ENCODE measurements at places on chromosomes 7 and 10. TPM values are rescaled to one million over a fixed set of nuclear protein-coding genes. Genes with fewer than 3 reads are reported as not detected.
A peak's percentile ranks its signal among the peaks of the same experiment; 100 is the strongest.

The SMKR1 gene
- 2.3 TPM for total RNA-seq

The DAGLB gene
- total RNA-seq = 22.2 TPM

The MYH16 gene
- not detected for total RNA-seq

The ZNF716 gene
- total RNA-seq = not detected

GRCh38 chr10:92699518-92700381, 10.0 kb downstream of the HHEX start:
- peak; percentile 59 for DNase-seq
- peaks cover 80% of the 10 kb centered on the region for H3K27me3 ChIP-seq
- H3K36me3 ChIP-seq = no peaks in the 10 kb centered on the region
- H3K4me1 ChIP-seq = peaks cover 23% of the 10 kb centered on the region
- no peak overlapping the region for H3K27ac ChIP-seq

GRCh38 chr7:157874870-157875229, 538.0 kb downstream of the DNAJB6 start:
- no peaks in the 10 kb centered on the region for H3K36me3 ChIP-seq
- DNase-seq = no peak
- peak overlapping the region; percentile 12 for H3K4me3 ChIP-seq
- H3K27me3 ChIP-seq = no peaks in the 10 kb centered on the region

GRCh38 chr10:74165530-74165901, 14.5 kb downstream of the ADK start:
- H3K4me3 ChIP-seq = no peak overlapping the region
- peaks cover 17% of the 10 kb centered on the region for H3K4me1 ChIP-seq
- H3K36me3 ChIP-seq = peaks cover 4% of the 10 kb centered on the region
- H3K27ac ChIP-seq = no peak overlapping the region

DNA sequence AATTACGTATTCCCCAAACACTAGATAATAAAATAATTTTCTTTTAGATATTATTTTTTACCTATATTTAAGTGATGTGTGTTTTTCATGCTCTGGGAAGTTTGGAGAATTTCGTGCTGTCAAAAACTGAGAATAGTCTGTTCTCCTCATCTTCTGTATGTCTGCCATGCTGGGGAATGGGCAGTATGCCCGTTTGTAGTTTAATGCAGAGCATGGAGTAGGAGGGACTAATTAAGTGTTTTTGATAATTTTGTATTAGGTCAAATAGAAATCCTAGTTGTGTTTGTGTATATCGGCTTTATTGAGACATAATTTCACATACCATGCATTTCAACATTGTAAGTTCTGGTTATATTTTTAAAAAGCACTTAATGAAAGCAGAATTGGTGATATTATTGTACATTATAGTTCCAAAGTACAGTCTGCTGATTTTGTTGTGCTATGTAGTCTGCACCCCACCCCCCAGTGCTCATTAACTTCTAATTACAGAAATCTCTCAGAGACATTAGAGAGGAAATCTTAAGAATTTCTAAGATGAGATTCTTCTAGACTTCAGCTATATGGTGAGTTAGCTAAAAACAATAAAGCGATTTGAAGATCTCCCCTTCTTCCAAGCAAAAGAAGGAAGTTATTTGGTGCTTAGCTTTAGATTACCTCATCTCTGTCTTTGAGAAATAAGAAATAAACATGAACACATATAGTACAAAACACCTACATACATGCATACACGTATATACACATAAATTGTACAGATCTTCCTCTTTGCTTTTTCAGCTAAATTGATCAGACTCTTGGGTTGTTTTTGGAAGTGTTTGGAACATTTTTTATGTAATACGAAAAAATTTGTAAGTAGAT, 22.2 kb downstream of the ZRANB1 start:
- DNase-seq = no peak
- H3K4me3 ChIP-seq = no peak overlapping the region
- H3K36me3 ChIP-seq = peaks cover 15% of the 10 kb centered on the region
- H3K27me3 ChIP-seq = no peaks in the 10 kb centered on the region

- H3K27me3 ChIP-seq = peaks cover 3% of the 10 kb centered on the region
- peak overlapping the region; percentile 100 for H3K27ac ChIP-seq
- H3K4me3 ChIP-seq = peak overlapping the region; percentile 94
- peaks cover 44% of the 10 kb centered on the region for H3K4me1 ChIP-seq
- DNase-seq = no peak
Observed at GRCh38 chr7:107170051-107170915, 1.5 kb downstream of the HBP1 start.

GRCh38 chr7:154960063-154960790, 42.7 kb downstream of the PAXIP1 start:
- no peaks in the 10 kb centered on the region for H3K27me3 ChIP-seq
- no peak for DNase-seq
- no peak overlapping the region for H3K27ac ChIP-seq
- peaks cover 46% of the 10 kb centered on the region for H3K36me3 ChIP-seq
- no peak overlapping the region for H3K4me3 ChIP-seq

DNA sequence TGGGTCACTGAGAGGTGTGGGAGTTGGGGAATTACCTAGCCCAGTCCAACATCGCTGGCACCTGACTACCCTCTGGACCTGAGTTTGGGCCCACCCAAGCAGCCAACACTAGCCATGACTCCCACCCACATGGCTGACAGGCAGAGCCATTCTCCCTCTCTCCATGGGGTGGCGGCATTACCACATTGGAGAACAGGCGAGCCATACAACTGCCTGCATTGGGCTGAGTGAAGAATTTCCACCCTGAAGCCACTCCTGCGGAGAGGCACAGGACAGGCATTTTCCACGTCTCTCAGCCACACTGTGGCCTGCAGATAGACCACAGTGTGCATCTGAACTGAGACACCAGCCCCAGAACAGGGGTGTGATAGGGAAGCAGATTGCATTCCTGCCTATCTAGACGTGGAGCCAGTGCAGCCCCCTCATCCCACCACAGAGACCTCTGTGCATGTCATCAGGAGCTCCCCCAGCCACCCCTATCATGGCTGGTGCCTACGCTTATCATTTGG, 58.2 kb upstream of the ANTXRL start:
- peaks cover 9% of the 10 kb centered on the region for H3K36me3 ChIP-seq
- H3K27me3 ChIP-seq = no peaks in the 10 kb centered on the region
- H3K4me1 ChIP-seq = peaks cover 4% of the 10 kb centered on the region
- DNase-seq = peak; percentile 77

GRCh38 chr10:105171945-105172344, 530.9 kb downstream of the SORCS3 start:
- H3K4me1 ChIP-seq = no peaks in the 10 kb centered on the region
- H3K36me3 ChIP-seq = no peaks in the 10 kb centered on the region
- no peak for DNase-seq
- no peak overlapping the region for H3K27ac ChIP-seq
- no peaks in the 10 kb centered on the region for H3K27me3 ChIP-seq

Measured in activated CD8-positive, alpha-beta memory T cell treated with anti-CD3 and anti-CD28 coated beads, Interleukin-2, amount 10 ng/mL, durations not matched to agents 7 days and 5 days (primary cell).